ENCODE measurements at places on chromosomes 6 and 20. TPM values are rescaled to one million over a fixed set of nuclear protein-coding genes. Genes with fewer than 3 reads are reported as not detected.

ANGPT4 gene
- polyA plus RNA-seq: not detected

MYCT1 gene
- polyA plus RNA-seq: 15.4 TPM

DHX16 gene
- 59.8 TPM for polyA plus RNA-seq

NMBR gene
- not detected for polyA plus RNA-seq

WFDC11 gene
- polyA plus RNA-seq: not detected

SEC63 gene
- 13.2 TPM for polyA plus RNA-seq

PROCR gene
- polyA plus RNA-seq: 29.5 TPM
